ENCODE measurements at places on chromosomes 13 and 19. TPM values are rescaled to one million over a fixed set of nuclear protein-coding genes. Genes with fewer than 3 reads are reported as not detected.

- H3K4me1 ChIP-seq = peaks cover 5% of the 10 kb centered on the region
- no peaks in the 10 kb centered on the region for H3K27me3 ChIP-seq
- no peak overlapping the region for H3K4me3 ChIP-seq
- no peak for DNase-seq
- no peak overlapping the region for H3K27ac ChIP-seq
- H3K36me3 ChIP-seq = no peaks in the 10 kb centered on the region
These were observed 462.9 kb downstream of the ITGBL1 start for GRCh38 chr13:101915331-101915730.

DNA sequence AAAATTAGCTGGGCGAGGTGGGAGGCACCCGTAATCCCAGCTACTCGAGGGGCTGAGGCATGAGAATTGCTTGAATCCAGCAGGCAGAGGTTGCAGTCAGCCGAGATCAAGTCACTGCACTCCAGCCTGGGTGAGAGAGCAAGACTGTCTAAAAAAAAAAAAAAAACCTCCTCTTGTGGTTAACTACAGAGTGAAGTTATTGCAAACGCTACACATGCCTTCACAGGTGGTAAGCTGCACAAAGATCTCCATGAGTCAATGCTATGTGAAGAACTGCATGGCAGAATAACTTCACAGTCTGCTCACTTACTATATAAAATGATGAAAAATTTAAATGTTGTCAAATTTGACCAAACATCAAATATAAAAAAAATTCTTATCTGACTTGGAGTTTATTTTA, 436.8 kb downstream of the FGF14 start:
- DNase-seq = no peak
- no peaks in the 10 kb centered on the region for H3K36me3 ChIP-seq
- H3K27ac ChIP-seq = no peak overlapping the region

The ZNF708 gene
- total RNA-seq = 20.5 TPM

DNA sequence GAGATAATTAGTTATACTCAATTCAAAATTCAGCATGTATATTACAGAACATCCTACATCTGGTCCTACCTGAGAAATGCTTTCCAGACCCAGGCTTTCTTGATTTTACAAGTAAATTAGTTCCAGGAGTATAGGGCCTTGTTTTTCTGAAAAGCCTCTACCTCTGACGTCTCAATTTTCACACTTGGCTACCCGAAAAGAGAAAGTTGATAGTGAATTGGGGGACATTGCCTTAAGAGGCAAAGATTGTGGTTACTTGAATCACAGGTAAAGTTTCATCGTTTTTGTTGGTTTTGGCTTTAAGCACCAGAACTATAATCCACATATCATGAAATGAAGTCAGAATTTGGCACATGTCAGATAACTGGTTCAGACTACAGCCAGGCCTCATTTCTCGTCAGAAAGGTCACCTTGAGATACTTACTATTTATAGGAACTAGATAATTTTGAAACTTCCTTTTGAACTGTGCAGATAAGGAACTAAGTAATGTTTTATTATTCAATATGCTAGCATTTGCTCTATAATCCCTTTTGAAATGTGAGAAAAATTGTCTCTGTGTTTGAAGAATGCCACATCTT, 30.8 kb downstream of the FAM124A start:
- H3K36me3 ChIP-seq = no peaks in the 10 kb centered on the region
- no peak overlapping the region for H3K4me3 ChIP-seq
- no peak overlapping the region for H3K27ac ChIP-seq
- no peak for DNase-seq

The SIGLEC5 gene
- total RNA-seq = 1.4 TPM

GRCh38 chr13:81041761-81042160, 700.8 kb upstream of the SPRY2 start:
- no peaks in the 10 kb centered on the region for H3K36me3 ChIP-seq
- no peak for DNase-seq
- H3K4me3 ChIP-seq = no peak overlapping the region

DNA sequence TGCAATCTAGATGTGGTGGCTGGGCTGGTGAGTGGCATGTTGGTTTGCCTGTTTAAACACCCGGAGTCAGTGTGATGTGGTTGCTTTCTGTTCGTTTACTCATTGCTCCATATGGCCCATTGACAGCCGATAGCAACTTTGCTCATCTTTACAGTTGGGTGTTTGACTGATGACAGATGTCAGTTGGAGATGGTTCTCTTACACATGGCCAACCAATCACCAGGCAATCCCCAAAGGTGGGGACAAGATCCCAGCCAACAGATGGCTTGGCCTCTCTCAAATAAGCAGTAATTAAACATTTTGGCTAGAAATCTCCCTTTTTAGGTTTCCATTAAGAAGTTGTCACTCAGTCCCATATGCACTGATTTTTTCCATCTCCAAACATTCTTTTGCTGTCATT, 497.1 kb upstream of the ARGLU1 start:
- no peak for DNase-seq
- H3K27me3 ChIP-seq = no peaks in the 10 kb centered on the region
- H3K4me1 ChIP-seq = no peaks in the 10 kb centered on the region

All from thoracic aorta (tissue), 2 donors.